ENCODE measurements at places on chromosomes 12 and 14. TPM values are rescaled to one million over a fixed set of nuclear protein-coding genes. Genes with fewer than 3 reads are reported as not detected.

Gene GALNT6
- 20.2 TPM for total RNA-seq

Gene JAG2
- total RNA-seq: 9.6 TPM

Gene POU6F1
- 2.6 TPM for total RNA-seq

Gene OTX2
- total RNA-seq: 21.2 TPM

Gene OR6C76
- not detected for total RNA-seq

Gene GLIPR1L2
- not detected for total RNA-seq

DNA sequence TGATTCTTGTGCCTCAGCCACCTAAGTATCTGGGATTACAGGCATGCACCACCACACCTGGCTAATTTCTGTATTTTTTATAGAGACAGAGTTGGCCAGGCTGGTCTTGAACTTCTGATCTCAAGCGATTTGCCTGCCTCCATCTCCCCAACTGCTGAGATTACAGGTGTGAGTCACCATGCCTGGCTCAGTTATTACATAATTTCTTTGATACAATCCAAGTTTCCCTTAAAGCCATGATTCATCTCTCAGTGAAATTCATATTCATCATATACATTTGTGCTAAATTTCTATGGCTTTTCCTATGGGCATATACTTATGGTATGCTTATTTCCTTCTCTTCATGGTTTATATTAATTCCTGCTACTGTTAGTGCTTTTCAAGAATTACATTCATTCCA is 29.1 kb upstream of the PZP start:
- no peak for DNase-seq
- no peak overlapping the region for H3K27ac ChIP-seq
- no peaks in the 10 kb centered on the region for H3K4me1 ChIP-seq
- H3K4me3 ChIP-seq: no peak overlapping the region
- no peaks in the 10 kb centered on the region for H3K27me3 ChIP-seq
- H3K36me3 ChIP-seq: no peaks in the 10 kb centered on the region

DNA sequence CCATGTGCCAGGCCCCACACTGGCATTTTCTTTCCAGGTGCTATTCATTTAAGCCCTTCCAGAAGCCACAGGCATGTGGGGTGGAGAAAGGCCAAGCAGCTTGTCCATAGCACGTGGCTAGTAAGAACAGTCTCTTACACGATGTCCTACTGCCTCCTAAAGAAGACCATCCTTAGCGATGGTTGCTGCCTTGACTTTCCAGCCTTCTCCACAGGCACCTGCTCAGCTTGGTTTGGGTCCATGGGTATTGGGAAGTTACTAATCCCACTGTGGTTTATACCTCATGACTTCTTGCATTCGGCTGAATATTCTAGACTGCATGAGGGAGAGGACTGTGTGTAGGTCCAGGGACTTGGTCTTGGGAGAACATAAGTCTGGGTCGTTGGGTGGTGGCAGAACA is 49.2 kb downstream of the NINJ2 start:
- no peaks in the 10 kb centered on the region for H3K27me3 ChIP-seq
- no peak overlapping the region for H3K4me3 ChIP-seq
- no peak for DNase-seq
- H3K27ac ChIP-seq: no peak overlapping the region

GRCh38 chr12:110365489-110366320 is 37.8 kb downstream of the ANAPC7 start:
- H3K27ac ChIP-seq: no peak overlapping the region
- no peaks in the 10 kb centered on the region for H3K36me3 ChIP-seq
- H3K27me3 ChIP-seq: no peaks in the 10 kb centered on the region
- no peak overlapping the region for H3K4me3 ChIP-seq
- DNase-seq: no peak
- no peaks in the 10 kb centered on the region for H3K4me1 ChIP-seq

- peaks cover 6% of the 10 kb centered on the region for H3K4me1 ChIP-seq
- H3K4me3 ChIP-seq: peak within 1 kb of the TSS; percentile 86
- no peaks in the 10 kb centered on the region for H3K27me3 ChIP-seq
- peak; percentile 99 for DNase-seq
Observed at GRCh38 chr14:34539407-34540180, at the start of gene EAPP. TSS of gene EAPP (minus strand) at chr14:34539701. CDS start at chr14:34539628, 73 bp downstream.

DNA sequence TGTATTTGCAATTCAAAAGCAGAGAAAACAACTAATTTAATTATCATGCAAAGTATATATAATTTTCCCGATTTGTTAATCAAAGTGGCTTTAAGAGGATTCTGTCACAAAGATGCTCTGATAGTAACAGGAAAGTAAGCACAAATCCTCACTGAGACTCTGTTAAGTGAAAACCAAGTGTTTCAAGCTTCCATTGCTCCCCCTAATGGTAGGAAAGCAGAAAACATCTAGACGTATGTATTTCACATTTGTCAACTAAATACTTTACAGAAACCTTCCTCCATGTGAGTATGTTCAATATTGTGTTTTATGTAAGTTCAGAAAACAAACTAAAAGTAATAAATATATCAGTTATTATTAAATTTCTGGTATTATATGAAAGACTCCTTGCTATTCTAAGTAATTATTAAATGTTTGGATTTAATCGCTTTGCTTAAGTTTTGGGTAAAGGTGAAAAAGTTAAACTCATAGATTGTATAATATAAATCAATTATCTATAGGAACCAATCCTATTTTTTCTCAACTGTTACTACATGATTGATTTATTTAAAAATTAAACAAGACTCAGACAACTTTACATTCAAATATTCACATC is 1.5 kb upstream of the NTS start:
- peak; percentile 88 for DNase-seq
- no peaks in the 10 kb centered on the region for H3K27me3 ChIP-seq
- H3K4me1 ChIP-seq: peaks cover 22% of the 10 kb centered on the region
- H3K27ac ChIP-seq: no peak overlapping the region

GRCh38 chr12:12943586-12944260 is 8.2 kb downstream of the GPRC5D start:
- no peaks in the 10 kb centered on the region for H3K36me3 ChIP-seq
- no peaks in the 10 kb centered on the region for H3K4me1 ChIP-seq
- no peak for DNase-seq
- no peak overlapping the region for H3K27ac ChIP-seq

GRCh38 chr12:108635201-108635996 is 1.7 kb upstream of the SELPLG start:
- H3K27me3 ChIP-seq: no peaks in the 10 kb centered on the region
- peaks cover 44% of the 10 kb centered on the region for H3K4me1 ChIP-seq
- peak overlapping the region; percentile 55 for H3K27ac ChIP-seq

DNA sequence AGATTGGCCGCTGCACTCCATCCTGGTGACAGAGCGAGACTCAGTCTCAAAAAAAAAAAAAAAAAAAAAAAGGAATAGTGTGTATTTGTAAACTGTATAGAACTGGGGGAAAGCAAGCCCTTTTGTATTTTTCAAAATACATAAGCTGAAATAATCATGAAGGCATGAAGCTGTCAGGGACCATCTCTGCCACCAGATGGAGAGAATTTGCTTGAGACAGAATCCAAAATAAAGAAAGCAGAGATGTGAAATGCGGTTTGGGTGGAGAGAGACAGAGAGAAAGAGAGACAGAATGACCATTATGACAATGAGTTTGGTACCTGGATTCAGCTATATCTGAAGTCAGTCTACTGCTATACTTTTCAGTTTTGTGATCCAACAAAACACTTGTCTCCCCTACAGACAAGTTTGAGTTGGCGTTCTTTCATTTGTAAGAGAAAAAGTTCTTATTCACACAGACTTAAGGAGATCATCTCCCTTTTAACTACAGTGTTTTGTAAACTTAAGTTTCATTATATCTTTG is 155.7 kb upstream of the LRIG3 start:
- H3K4me1 ChIP-seq: no peaks in the 10 kb centered on the region
- H3K27me3 ChIP-seq: no peaks in the 10 kb centered on the region
- H3K36me3 ChIP-seq: no peaks in the 10 kb centered on the region
- H3K4me3 ChIP-seq: no peak overlapping the region

DNA sequence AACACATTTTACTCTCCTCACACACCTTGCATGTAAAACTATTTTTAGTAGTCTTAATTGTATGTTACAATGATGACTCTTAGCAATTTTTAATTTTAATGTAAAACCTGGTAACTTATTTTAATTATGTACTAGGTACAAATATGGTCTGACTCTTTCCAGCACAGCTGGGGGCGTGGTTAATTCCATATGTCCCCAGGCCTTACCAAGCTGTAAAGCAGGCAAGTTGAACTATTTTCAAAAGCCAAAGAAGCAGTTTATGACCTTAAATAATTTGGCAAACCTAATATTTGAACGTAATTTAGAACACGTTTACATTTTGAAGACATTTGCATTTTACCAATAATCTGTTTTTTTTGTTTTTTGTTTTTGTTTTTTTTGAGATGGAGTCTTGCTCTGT is 9.3 kb upstream of the ACOT6 start:
- H3K27me3 ChIP-seq: no peaks in the 10 kb centered on the region
- no peak overlapping the region for H3K4me3 ChIP-seq
- H3K4me1 ChIP-seq: no peaks in the 10 kb centered on the region
- no peaks in the 10 kb centered on the region for H3K36me3 ChIP-seq
- no peak for DNase-seq
- no peak overlapping the region for H3K27ac ChIP-seq

DNA sequence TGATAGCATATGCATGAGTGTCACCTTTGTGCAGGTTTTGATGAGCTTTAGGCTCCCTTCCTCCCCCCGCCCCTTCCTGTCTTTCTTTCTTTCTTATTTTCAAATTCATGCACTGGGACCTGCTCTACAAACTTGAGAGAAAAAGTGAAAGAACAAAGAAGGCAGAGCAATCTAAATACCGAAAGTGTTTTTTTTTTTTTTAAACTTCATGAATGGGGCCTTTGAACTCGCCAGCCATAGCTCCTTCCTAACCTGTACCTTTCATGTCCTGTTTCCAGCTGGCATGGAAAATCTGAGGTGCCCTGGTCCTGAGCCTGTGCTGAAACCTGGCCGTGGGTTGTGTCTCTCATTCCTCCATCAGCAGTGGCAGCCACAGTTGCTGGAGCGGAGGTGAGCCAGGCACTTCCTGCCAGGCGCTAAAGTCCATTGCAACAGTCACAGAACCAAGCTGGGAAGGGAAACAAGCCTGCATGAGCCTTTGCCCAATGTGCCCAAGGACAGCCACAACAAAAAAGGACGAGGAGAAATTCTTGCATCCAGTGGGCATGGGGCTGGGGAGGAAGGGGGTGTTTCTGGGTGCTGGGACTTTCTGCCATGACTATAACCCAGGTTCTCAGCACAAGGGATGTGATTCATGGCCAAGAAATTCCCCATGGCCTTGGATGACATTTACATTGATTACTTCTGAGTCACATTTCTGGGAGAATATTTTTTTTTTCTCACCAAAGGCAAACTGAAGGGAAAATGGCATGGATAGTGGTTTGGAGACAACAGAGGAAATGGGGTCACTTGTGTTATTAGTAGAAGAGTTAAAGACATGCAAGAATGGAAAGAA is 102.7 kb downstream of the TMEM30B start:
- no peaks in the 10 kb centered on the region for H3K36me3 ChIP-seq
- no peak for DNase-seq
- H3K27me3 ChIP-seq: no peaks in the 10 kb centered on the region
- H3K27ac ChIP-seq: no peak overlapping the region

DNA sequence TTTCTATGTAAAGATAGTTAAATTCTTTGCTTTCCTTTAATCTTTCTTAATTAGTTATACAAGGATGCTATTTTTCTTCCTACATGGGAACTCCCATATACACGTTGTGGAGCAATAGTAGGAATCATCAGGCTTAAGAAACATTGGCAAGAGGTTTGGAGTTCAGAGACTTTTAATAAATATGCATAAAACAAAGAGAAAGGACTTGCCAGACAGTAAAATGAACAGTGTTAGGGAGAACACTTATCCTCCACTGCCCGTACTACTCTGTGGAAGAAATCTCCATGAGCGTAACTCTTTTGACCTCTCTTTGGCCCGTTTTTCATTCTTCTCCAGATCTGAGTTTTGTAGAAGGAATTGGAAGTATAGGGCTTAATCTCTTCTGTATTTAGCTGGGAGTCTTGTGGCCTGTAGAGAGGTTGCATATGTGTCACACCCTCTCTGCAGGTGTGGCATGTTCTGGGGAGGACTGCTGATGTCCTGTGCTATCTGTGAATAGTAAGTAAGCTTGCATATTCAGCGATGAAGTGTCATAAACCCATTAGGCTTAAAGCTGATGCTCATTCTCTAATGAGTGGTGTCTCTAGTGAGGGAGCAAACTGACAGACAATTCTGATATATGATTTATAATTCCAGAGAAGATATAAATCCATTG is 455.4 kb upstream of the FAR2 start:
- no peaks in the 10 kb centered on the region for H3K4me1 ChIP-seq
- DNase-seq: no peak
- no peaks in the 10 kb centered on the region for H3K36me3 ChIP-seq
- no peak overlapping the region for H3K4me3 ChIP-seq

DNA sequence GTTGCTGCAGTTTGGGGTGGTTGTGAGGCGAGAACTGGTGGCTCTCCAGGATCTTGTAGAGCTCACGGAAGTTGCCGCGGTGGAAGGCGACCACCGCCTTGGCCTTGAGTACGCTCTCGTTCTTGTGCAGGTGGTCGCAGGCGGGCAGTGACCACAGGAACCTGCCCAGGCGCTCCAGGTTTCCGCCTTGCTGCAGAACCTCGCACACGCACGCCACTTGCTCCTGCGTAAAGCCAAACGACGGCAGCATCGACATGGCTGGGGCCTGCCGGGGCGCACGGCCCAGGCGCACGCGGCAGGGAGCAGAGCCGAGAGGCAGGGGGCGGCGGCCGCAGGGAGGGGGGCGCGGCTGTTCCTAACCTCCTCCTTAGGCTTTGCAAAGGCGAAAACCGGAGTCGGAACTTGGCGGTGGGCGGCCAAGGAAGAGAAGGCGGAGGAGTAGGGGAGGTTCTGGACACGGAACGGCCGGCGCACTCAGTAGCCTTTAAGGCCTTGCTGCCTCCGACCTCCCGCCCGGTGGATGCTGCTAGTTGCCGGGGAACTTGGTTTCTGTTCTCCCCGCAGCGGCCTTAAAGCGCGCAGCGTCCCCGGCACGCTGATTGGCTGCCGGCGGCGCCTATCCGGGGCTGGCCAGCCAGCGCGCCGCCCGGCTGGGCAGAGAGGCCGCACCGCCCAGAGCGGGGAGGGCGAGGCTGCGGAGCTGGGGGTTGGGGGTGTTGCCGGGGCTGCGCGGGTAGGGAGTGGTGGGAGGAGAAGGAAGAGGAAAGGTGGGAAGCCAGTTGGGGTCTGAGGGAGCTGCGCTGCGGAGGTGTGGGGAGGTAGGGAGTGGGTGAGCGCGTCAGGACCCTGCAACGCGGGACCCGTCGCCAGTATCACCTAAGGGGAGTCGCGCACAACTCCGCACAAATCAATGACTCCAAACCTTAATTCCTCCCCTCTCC is at the start of gene SIX1:
Gene SIX1, minus strand, starts transcription at position 544 of the 941 bp plus-strand sequence. Its CDS starts 288 bp downstream, at position 256.
- peak within 1 kb of the TSS; percentile 64 for H3K4me3 ChIP-seq
- H3K27ac ChIP-seq: no peak within 1 kb of the TSS
- H3K27me3 ChIP-seq: peaks cover 100% of the 10 kb centered on the region
- H3K4me1 ChIP-seq: peaks cover 84% of the 10 kb centered on the region
- H3K36me3 ChIP-seq: no peaks in the 10 kb centered on the region
- DNase-seq: peak; percentile 97

GRCh38 chr14:35402323-35403113 is 2.0 kb downstream of the NFKBIA start:
- H3K4me3 ChIP-seq: 0 out of 2 replicates have a peak overlapping the region, but pooled peaks have one; percentile 96
- no peak overlapping the region for H3K27ac ChIP-seq
- peaks cover 32% of the 10 kb centered on the region for H3K36me3 ChIP-seq
- peaks cover 27% of the 10 kb centered on the region for H3K4me1 ChIP-seq
- DNase-seq: no peak
- H3K27me3 ChIP-seq: no peaks in the 10 kb centered on the region

GRCh38 chr14:99422228-99423010 is 58.2 kb downstream of the SETD3 start:
- no peaks in the 10 kb centered on the region for H3K27me3 ChIP-seq
- no peaks in the 10 kb centered on the region for H3K36me3 ChIP-seq
